Hepatocyte (in vitro differentiated cells): ENCODE measurements at places on chromosomes 7 and 10.

GRCh38 chr7:56110611-56111010, 4.3 kb upstream of the CHCHD2 start:
- no peak for DNase-seq

- no peak for DNase-seq
These were observed 1.5 kb upstream of the GATA3 start for GRCh38 chr10:8052956-8053445.

DNA sequence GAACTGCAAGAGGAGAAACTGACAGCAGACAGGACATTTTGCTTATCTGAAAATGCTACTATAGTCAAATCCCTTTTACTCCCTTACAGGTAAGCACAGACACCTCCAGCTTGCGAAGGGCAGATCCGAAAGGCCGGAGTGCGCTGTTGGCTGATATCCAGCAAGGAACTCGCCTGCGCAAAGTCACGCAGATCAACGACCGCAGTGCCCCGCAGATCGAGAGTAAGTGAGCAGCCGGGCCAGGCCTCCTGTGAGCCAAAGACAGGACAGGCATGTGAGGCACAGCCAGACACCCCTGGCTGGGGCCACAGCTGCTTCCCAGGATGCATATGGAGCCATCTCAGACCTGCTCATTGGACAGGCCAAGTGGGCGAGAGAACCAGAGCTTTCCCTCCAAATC, 69.4 kb downstream of the WIPF3 start:
- DNase-seq, result no peak

- no peak for DNase-seq
These were observed 140.9 kb upstream of the NRBF2 start for GRCh38 chr10:62992145-62992721.

GRCh38 chr7:6615723-6616555, 529 bp downstream of the ZNF853 start:
- peak; percentile 41 for DNase-seq

DNA sequence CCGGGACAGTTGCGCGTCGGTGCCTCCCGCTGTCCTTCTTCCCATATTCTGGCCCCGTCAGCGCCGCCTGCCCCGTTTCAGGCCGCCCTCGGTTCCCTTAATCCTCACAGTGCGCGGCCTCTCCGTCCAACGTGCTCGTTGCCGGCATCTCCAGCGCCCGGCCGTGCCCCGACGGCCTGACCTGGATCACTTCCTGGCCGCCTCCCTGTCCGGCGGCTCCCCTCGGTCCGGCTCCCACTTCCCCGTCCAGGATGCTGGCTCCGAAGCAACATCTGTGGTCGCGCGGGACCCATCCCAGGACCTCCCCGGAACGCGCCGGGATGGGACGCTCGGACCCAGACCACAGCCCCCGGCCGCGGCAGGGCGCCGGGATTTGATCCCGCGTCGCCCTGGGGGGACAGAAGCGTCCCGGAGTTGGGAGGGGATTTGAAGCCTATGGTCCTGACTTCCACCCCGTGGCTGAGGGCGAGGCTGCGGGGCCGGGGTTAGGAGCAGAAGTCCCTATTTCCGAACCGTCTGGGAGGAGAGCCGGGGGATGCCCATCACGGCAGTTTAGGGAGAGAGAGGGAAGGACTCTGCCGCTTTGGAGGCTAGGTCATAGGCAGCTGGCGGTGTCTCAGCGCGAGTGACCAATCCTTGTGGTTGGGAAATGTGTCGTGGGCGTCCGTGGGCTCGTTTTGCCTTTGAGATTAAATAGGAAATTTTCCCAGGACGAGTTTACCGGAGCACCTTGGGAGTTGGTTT, 53.8 kb downstream of the KCTD7 start:
- DNase-seq, result no peak

DNA sequence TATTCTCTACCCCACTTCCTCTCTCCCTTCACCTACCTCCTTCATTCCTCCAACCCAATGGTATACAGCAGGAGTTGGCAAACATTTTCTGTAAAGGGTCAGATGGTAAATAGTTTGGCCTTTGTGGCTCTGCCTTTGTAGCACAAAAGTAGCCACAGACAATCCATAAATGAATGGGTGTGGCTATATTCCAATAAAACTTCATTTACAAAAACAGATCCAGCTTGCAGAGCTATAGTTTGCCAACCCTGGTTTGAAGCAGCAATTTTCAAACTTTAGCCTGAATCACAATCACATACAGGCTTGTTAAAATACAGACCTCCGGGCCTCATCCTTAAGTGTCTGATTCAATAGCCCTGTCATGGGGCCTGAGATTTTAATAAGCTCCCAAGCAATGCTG, 110.5 kb downstream of the CPEB3 start:
- DNase-seq, result no peak

- no peak for DNase-seq
These were observed 88.5 kb downstream of the AKR1D1 start for GRCh38 chr7:138164804-138165203.

GRCh38 chr7:36019980-36020379, 133.1 kb upstream of the EEPD1 start:
- DNase-seq, result no peak

GRCh38 chr7:69283421-69283820, 314.9 kb upstream of the AUTS2 start:
- DNase-seq, result peak; percentile 35

- no peak for DNase-seq
These were observed 33.3 kb upstream of the FXYD4 start for GRCh38 chr10:43338117-43338516.

GRCh38 chr10:14611968-14612693, 162.6 kb downstream of the FAM107B start:
- DNase-seq, result peak; percentile 51

DNA sequence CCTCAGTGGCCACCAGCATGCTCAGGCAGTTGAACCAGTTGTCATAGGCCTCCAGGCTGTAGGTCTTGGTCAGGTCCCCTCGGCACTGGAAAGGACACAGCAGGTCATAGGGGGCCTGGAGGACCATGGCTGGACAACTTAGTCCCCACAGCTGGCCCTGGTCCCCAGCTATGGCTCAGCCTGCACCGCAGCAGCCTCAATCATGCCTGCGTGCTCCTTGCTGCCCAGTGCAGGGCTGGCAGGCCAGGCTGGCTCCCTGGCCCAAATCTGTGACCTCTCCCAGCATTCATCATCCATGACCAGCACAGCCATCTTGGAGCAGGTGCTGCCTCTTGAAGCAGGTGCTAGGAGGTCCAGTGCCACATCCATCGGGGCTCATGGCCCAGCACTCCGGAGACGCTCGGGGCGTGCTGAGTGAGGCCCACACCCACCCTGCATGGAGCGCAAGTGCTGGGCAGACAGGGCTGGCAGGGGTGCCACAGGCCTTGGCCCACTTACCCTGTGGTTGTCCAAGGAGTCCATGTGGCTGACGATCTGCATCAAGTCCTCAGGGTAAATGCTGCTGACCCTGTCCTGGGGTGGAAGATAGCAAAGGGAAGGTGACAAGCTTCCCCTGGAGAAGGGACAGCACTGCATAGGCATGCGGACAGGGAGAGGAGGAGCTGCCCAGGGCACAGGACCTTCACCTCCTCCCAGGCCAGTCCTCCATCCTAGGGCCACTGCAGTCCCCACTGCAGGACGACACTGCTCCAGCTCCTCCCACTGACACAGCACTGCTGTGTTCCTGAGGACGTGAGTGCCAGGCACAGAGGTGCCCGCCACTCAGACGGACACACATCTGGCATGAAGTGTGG, 61.7 kb downstream of the CSGALNACT2 start:
- DNase-seq, result no peak

DNA sequence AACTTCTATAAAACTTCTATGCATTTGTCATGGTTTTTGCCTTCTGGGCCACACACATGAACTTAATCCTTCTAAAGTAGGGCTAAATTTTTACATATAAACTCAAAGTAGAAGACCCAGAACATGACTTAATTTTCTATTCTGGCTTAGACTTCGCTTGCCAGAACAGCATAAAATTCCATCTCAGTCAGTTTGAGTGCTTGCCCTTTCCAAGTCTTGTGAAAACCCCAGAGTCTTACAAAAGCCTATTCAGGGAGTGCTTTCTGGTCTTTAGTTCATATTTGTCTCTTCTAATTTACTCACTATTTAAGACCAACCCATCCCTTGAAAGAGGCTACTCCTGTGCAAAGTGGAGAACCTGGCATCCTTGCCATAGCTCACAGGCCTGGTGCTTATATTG, 201.6 kb upstream of the MEOX2 start:
- DNase-seq, result no peak

GRCh38 chr7:121480566-121481335, 84.6 kb upstream of the FAM3C start:
- DNase-seq, result no peak

DNA sequence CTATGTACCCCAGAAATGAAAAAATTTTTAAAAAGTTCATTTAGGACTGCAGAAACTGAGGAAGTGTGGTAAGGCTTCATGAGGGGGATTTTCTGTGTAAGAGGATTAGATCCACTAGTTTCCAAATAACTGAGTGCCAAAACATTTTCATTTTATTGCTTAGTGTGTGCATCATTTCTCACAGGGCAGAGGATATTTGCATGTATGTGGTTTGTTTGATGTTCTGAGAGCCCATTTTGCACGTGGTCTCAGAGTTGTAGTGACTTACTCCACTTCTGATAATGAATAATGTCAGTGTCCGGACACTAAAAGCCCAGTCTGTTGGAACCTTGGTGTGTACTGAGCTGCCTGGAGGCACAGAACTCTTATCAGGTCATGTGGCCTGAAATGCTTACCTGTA, 299.9 kb downstream of the AUTS2 start:
- peak; percentile 11 for DNase-seq

GRCh38 chr7:108488768-108489538, 32.7 kb upstream of the NRCAM start:
- DNase-seq, result no peak

- DNase-seq, result no peak
These were observed 13.5 kb downstream of the SFMBT2 start for GRCh38 chr10:7397049-7398035.

DNA sequence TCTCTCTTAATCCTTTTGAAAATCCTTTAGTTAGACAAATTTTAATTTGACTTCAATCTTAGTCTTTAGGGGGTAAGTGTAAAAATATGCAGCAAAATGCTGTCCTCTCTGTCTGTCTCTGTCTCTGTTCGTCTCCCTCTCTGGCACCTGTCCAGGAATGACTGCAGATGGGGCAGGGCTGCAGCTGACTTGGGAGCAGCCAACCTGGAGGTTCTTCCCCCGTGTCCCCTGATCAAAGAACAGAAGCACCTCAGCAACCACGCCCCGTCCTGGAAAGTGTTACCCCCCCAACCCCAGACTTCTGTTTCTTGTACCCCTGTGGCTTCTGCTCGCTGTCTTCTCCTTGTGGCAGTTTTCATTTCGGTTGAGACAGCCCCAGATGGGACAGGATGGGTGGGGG, 141.6 kb upstream of the NPS start:
- no peak for DNase-seq

DNA sequence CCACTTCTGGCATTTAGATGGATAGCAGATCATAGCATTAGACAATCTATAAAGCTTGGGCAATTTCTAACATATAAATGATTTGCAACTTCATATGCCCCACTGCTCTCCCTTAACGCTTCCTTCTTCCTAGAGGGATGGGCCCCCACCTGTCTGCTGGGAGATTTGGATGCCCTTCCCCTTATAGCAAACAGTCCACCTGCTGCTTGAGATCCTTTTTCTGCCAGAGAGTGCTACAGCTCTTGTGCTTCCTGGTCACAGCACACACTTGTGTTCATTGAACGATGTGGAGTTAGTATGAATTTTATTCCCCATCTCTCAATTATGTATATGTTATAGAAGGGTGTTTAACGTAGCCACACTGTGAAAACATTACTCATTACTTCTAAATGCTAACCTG, 10.4 kb upstream of the PCGF5 start:
- DNase-seq, result no peak

DNA sequence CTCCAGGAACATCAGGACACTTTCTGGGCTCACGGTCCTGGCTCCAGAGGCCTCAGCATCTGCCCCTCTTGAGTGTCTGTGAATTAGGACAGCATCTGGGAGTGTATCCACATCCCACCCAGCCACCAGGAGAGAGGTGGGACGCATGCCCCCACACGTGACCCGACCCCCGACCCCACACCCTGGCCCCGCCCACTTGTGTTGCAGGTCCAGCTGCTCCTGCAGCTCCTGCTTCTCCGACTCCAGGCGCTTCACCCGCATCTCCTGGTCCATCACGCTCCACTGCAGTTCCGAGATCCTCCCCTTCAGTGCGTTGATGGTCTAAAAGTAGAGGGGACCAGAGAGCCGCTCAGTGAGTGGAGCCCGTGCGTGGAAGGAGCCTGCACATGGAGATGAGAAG, 13.6 kb downstream of the MAD1L1 start:
- DNase-seq, result no peak

- no peak for DNase-seq
These were observed 150.2 kb upstream of the FERD3L start for GRCh38 chr7:19295376-19295775.

GRCh38 chr7:4269086-4269485, 413.0 kb upstream of the FOXK1 start:
- DNase-seq, result no peak

DNA sequence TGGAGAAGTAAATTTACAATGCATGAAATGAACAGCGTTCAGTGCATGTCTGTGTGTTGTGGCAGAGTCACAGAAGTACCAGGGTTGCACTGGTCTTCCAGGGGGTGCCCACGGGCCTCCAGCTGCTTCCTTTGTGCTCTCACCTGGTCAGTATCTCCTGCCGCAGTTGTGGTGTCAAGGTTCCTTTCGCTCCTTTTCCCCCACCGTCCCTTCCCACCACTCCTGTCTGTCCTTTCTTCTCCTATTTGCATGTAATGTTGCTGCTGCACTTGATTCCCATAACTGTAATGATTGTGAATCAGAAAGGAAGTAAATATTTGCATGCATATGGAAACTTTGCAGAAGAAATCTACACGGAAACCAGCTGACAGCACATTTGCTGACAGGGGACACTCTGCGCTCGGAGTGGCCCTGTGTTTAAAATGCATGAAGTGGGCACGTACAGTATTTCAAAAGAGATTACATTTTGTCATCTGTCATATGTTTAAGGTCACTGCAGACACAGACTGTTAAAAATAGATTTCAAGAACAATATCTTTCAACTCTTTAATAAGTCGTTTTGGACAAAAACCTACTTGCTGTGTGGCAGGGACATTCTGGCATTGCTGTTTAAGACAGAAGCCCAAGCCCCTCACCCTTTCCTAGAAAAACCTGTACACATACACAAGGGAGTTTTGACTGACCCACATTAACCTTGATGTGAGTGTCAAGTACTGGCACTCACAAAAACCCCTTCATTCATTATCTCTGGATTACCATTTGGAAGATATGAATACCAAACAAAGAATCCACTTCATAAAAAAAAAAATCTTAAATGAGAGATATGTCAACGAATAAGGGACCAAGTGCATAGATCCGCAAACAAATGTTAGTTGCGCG, 336.7 kb upstream of the KLF6 start:
- DNase-seq, result no peak

GRCh38 chr10:25017154-25017590, 760 bp downstream of the THNSL1 start:
- peak; percentile 24 for DNase-seq

- no peak for DNase-seq
These were observed 94.1 kb downstream of the SORCS3 start for GRCh38 chr10:104735036-104735756.
